Epithelial cell of proximal tubule (primary cell): ENCODE measurements at places on chromosomes 5 and 9. TPM values are rescaled to one million over a fixed set of nuclear protein-coding genes. Genes with fewer than 3 reads are reported as not detected.

DNA sequence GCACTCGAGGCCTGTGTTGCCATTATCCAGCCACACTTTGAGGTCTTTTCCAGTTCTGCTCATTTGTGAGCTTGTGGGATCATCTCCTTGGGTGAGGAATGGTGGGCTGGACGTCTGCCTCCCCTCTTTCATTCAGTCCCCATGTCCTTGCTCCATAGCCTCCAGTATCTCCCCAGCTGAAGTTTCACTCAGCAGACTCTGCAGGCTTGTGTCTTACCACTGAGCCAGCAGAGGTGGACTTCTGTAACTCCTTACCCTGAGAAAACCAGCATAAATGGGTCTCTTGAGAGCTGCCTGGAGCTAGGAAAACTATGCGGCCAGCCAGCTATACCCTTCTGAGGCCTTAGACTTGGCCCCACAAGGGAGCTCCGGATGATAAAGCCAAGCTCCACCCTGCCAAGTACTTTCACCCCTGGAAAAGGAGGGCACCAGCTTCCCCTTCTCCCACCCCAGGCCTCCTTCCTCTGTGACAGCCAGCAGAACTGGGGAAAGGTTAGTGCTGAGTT, 12.2 kb downstream of the IRF1 start:
- DNase-seq, result no peak

- DNase-seq, result no peak
These were observed 227.9 kb downstream of the BNC2 start for GRCh38 chr9:16642421-16643109.

DNA sequence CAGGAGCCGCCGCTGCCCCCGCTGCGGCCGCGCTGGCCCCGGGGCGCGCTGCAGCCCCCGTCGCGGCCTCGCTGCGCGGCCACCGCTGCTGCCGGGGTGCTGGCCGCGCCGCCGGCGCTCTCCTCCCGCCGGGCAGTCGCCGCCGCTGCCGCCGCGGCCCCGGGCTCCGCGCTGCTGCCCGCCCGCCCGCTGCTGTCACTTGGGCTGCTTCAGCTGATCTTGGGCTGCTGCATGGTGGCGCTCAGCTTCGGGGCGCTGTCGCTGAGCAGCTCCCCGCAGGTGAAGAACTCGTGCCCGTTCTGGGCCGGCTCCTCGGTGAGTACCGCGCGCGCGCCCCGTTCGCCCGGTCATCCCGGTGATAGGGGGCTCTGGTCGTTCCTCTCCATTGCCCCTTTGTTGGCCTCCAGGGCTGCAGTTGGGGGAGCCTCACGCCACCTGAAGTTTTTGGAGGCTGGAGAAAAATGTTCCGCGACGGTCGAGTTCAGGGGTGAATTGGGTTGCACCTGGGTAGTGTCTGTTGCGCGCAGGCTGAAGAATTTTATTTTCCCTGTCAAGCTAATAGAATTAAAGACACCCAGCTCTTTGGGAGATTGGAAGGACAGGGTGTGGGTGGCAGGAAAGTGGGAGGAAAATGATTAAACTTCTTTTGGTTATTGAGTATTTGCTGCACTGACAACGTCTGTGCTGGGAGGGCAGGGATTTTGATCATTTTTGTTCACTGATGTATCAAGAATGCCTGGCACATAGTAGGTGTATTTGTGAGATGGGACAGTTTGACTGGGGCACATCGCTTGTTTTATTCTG, 596 bp downstream of the ENTREP1 start:
- no peak for DNase-seq

GRCh38 chr5:1304033-1304432, 9.2 kb upstream of the TERT start:
- DNase-seq, result no peak

DNA sequence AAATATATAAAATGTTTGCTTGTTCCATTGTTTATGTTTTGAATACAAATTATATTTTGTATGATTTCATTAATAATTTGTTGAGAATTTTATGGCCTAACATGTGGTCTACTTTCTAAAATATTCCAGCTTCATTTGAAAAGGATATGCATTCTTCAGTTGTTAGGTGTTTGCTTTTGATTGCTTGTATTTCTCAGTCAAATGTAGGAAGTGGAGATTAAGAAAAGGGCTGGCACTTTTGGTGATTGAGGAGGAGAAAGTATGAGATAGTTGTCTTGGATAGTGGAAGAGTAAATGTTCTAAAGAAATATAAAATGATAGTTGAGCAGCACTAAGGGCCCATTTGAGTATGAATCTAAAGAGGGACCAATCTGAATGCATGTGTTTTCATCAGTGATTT, 23.1 kb downstream of the JAK2 start:
- no peak for DNase-seq

DNA sequence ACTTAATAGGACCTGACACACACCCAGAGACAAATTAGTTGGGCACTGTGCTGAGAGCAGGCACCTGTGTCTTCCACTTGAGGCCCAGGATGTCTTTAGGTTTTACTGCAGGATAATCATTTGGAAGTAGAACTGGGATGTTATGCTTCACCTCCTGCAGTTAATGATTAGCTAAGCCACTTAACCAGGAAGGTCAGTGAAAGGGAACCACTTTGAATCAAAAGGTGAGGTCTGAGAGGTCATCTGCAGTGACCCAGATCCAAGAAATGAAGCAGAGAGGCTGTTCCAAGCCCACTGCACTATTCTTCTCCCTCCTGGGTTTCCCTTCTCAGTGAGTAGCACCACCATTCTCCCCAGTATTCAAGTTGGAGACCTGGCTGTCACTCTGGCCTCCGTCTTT, 110.5 kb downstream of the SNX18 start:
- peak; percentile 63 for DNase-seq

GRCh38 chr5:175654339-175654738, 3.5 kb upstream of the HRH2 start:
- DNase-seq, result no peak

DNA sequence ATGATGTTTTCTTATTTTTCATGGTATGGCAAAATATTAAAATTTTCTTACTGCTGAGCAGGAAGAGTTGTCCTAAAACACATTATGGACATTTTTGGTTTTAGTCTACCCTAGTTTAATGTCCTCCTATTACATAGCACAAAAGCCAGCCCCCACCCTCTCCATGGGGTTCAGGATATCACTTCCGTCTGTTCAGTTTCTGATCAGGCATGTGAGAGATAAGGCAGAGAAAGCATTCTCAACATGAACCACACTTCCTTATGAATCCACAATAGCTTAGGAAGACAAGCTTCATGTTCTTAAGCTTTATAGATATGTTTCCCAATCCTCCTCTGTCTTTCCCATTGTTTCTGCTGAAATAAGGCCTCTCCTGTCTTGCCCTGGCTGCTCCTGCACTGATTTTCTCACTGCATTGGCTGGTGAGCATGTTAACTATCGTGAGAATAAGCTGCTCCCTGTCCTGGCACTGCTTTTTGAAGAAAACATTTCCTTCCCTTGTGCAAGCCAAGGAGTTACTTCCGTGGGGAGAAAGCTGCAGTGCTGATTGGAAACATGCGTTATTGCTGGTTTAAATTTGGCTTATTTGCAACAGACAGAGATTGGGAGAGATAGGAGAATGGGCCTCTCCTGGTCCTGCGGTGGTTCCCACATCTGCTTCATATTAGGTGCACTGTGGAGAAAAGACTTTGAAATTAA, 260.3 kb upstream of the RPS23 start:
- DNase-seq, result no peak

- no peak for DNase-seq
These were observed 742 bp upstream of the LECT2 start for GRCh38 chr5:135955525-135955924.

GRCh38 chr5:98205691-98206461, 567.6 kb upstream of the RGMB start:
- peak; percentile 95 for DNase-seq

DNA sequence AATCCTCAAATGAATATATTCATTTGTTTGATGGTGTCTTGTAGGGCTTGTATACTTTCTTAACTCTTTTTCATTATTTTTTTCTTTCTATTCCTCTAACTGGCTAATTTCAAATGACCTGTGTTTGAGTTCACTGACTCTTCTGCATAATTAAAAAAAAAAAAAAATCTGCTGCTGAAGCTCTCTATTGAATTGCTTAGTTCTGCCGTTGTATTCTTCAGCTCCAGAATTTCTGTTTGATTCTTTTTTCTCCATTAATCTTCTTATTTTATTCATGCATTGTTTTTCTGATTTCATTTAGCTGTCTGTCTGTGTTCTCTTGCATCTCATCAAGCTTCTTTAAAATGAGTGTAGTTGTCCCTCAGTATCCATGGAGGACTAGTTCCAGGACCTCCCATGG, 244.6 kb downstream of the ROR2 start:
- DNase-seq, result no peak

GRCh38 chr5:163502521-163502920, 2.9 kb upstream of the MAT2B start:
- DNase-seq, result no peak

- no peak for DNase-seq
These were observed 93.6 kb upstream of the FER start for GRCh38 chr5:108654051-108654450.

DNA sequence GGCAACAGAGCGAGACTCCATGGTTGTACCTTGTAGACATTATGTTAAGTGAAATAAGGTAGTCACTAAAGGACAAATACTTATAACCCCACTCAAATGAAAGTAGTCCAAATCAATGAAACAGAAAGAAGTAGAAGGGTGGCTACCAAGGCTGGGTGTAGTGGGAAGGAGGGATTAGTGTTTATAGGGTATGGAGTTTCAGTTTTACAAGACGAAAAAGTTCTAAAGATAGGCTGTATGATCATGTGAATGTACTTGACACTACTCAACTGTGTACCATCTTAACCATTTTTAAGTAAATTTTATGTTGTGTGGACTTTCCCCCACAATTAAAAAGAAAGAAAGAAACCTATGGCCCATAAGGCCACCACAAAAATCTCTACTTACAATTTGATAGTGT, 32.2 kb downstream of the ALDH7A1 start:
- DNase-seq, result no peak

DNA sequence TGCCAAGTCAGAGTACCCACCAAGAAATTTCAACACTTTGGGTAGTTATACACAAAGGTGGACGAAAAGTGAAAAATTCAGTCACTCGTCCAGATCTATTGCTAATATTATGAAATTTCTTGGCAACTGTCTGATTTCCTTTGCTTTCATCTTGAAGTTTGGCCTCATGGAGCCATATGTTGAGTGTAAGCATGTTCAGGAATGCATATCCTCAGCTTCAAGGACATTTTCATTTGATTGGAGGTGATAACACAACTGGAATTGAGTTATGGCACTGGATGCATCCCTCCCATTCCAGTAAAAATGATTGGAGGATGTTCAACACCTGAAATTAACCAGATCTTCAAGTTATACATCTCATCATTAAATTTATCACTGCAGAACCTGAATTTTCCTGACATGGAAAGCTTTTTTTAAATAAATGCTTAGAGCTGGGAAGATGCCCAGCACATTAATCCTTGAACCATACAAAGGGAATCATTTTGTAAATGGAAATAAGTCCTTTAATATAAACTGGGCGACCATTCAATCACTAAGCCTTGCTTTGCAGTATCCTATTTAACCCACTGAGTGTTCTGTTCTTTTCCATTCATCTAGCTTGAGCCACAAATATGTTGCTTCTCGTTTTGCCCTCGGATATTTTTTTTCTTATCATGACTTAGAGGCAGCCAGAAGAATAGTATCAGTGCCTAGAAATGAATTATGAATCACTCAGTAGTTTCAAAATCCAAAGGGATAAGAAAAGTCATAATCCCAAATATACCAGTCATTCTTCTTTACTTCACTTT, 273.7 kb upstream of the PIK3R1 start:
- no peak for DNase-seq

GRCh38 chr5:74679966-74680365, 5.1 kb upstream of the HEXB start:
- DNase-seq, result no peak

DNA sequence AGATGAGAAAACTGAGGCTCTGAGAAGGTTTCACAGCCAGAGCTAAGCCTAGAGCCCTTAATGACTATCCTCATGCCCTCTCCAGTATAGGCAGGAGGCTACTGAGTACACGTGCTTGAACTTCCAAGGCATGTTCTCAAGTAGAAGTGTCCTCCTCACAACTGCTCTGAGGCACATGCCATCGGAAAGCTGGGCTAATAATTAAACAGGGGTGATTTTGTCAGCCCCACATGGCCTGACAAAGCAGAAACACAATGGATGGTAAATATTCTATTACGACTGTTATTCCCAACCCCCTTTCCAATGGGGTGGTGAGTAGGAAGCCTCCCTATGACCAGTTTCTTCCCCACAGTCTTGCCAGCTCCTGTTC, 34.3 kb downstream of the KCNIP1 start:
- peak; percentile 19 for DNase-seq

PCDHB2 gene
- total RNA-seq, result under 0.01 and 0.17 TPM in 2 replicates

EQTN gene
- total RNA-seq, result not detected in 2 replicates

C9 gene
- not detected in 2 replicates for total RNA-seq

LCN9 gene
- total RNA-seq, result not detected in 2 replicates

UNC5A gene
- total RNA-seq, result 0.07 and 1.2 TPM in 2 replicates
